Tongue (tissue), 3 donors: ENCODE measurements at places on chromosomes 1 and 21. TPM values are rescaled to one million over a fixed set of nuclear protein-coding genes. Genes with fewer than 3 reads are reported as not detected.

GART gene
- 88.2 TPM for total RNA-seq

DNA sequence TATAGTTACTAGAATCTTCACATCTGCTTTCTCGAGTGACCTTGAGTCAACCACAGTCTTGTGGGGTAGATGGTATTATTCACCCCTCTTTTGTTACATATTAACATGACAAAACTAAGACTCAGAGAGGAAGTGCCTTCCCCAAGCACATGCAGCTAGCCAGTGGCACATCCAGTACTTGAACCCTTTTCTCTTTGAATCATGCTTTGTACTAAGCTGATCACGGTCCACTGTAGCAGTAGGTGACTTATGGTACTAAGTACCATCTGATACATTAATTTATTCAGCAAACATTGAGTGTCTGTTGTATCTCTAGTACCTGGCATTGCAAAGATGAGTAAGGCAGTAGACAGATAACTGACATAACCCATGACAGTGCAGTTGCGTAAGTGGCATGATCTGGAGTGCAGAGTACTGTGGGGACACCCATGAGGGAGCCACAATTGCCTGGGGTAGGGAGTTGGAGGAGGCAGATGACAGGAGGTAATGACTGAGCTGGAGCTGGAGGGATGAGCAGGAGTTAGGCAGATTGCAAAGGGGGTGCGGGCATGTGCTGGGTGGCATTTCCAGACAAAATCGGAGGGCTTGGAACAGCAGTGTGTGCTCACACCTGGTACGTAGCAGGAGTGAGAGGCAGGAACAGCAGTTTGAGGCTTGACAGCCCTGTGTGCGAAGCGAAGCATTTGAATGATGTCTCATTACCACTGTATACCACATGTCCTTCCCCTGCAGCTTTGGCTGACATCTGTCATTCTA lies 29.8 kb downstream of the UCK2 start:
- no peak for DNase-seq

DNA sequence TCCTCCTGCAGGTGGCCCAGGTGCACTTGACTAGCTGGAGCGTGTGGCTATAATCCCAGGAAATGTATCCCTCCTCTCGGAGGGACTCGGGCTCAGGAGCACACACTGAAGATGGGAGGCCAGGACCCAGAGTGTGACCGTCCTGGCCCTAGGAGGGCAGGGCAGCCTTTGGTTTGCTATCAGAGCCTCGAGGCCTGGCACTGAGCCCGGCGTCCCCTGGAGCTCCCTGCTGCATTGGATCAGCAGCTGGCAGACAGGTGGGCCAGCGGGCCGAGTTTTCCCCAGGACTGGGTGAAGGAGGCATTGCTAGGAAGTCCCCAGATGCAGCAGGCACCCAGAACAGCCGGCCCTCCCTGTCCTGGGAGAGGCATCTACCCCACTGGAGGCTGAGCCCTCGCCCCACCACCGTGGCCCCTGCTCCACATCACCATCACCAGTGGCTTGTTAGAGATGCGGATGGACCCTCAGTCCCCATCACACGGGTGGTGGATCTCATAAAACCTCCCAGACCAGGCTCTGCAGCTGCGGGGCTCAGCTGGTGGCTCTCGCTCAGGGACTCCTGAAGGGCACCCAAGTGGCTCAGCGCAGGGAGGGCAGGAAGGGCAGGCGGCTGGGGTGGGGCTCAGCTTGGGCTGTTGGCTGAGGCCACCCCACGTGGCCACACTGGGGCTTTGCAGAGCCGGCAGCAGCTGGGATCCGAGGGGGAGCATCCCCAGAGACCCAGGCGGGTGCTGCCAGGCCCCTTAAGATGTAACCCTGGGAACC lies 32.7 kb upstream of the POFUT2 start:
- peak; percentile 70 for DNase-seq

- no peak for DNase-seq
These were observed 458.3 kb downstream of the MRPL39 start for GRCh38 chr21:25149022-25149421.

DNA sequence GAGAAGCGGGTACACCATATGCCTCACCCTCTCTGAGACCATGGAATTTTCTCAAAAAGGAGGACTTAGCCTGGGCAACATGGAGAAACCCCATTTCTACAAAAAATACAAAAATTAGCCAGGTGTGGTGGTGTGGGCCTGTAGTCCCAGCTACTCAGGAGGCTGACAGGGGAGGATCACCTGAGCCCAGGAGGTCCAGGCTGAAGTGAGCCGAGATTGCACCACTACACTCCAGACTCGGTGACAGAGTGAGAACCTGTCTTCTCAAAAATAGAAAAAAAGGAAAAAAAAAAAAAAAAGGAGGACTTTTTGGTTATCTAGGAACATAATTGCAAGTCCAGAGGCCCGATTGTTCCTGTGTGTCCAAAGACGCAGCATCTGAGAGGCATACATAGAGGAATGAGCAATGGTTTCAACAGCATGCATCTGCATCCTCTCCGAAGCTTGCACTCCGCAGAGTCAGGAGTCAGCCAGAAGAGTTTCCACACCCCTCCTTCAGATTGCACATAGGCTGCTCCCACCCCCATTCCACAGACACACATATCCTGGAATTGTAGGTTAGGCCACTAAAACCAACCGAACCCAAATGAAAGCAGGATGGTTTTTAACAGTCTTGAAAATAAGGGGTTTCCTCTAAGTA lies 2.5 kb upstream of the TBX15 start:
- DNase-seq = no peak

- no peak for DNase-seq
These were observed 64.3 kb upstream of the HOOK1 start for GRCh38 chr1:59750328-59751003.

LCE1A gene
- not detected for total RNA-seq

- DNase-seq = peak; percentile 68
These were observed 330.6 kb downstream of the RPS6KC1 start for GRCh38 chr1:213381572-213382084.

S100A7A gene
- not detected for total RNA-seq

DNA sequence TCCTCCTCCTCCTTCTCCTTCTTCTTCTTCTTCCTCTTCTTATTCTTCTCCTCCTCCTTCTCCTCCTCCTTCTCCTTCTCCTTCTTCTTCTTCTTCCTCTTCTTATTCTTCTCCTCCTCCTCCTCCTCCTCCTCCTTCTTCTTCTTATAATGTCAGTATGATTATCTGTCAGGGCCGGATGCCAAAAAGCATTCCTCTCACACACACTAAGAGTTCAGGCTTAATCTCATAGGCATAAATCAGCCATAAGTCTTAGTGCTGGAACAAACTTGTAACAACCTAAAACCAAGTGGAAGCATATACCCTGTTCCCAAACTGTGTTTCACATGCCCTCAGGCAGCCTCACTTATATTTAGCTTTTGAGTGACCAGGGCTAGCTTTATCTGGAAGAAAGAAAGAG lies 240.3 kb downstream of the LMX1A start:
- no peak for DNase-seq

DNA sequence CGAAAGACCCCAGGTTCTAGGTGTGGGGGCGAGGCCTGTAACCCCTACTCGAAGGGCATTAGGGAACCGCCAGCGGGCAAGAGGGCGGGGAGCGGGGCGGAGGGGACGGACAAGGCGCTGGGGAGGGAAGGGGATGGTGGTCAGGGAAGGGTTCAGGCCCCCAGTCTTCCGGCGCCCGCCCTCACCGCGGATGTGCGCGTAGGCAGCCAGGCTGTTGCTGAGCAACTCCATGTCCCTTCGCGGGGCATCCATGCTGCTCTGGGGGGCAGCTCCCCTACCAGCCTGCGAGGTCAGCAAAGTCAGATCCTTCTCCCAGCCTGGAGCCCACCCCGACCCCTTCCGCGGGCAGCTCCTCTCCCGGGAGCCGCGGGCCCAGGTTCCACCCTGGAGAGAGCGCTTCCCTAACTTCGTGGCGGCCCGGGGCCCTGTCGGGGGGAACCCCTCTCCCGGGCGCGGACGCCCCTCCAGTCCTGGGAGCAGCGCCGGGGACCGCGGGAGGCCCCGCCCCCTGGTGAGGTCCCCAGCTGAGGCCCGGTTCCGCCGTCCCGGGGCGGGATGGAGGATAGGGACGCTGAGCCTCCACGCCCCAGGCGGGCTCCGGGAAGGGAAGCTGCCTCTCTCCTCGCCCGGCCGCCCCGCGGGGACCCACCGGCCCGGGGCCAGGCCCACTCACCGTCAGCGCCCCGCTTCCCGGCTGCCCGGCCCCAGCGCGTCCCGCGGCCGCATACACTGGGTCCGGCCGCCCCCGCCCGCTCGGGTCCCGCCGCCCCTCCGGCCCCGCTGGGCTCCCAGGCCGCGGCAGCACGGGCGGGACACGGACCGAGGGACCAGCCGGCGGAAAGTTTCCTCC lies 434 bp downstream of the EVA1B start:
- DNase-seq = peak; percentile 54

- DNase-seq = no peak
These were observed 174.8 kb downstream of the PLPP3 start for GRCh38 chr1:56404561-56405030.

GRCh38 chr1:6246497-6247467 lies 2.8 kb downstream of the HES3 start:
- peak; percentile 94 for DNase-seq

DNA sequence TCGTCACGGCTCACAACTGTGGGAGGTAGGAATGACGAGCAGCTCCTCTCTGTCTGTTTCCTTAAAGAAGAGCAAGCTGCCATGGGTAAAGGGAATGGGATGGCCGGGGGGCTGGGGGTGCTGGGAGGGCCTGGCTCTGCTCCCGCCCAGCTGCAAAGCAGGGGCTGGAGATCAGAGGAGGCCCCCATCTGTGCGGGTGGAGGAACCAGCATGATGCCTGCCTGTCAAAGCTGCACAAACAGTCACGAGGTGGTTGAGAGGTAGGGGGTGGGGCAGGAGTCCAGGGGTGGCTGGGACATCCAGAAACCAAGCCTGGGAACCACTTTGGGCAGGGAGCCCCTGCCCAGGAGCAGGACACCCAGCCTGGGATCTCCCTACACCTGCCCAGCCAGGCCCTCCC lies 12.6 kb downstream of the SLC41A1 start:
- DNase-seq = no peak

DNA sequence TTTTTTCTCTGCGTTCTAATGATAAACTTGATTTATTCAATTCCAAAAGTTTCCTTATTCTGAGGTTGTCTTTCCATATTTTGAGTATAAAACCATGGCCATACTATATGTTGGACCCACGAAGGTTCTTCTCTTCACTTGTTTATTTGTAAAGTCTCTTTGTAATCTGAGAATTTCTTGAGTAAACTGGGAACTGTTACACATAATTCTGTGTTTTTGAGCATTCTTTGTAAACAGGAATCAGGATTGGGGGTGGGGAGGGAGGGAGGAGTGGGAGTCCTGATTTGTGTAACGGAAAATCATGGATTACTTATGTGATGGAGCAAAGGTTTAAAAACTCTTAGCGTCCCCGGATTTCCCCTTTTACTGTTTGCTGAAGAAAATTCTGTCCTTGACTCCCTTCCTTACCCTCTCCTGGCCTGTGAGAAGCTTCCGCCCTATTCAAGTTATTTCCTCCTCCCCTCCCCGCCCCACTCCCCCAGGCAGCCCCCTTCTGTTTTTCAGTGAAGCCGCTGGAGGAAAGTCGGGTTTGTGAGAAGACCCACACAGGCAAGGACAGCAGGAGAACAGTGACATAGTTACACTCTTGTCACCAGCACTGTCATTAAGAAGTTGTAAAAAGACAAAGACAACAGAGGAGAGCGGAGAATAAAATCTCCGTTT lies 6.4 kb upstream of the NBPF11 start:
- DNase-seq = no peak

GRCh38 chr21:45550522-45551210 lies 8.4 kb upstream of the SLC19A1 start:
- no peak for DNase-seq

DNA sequence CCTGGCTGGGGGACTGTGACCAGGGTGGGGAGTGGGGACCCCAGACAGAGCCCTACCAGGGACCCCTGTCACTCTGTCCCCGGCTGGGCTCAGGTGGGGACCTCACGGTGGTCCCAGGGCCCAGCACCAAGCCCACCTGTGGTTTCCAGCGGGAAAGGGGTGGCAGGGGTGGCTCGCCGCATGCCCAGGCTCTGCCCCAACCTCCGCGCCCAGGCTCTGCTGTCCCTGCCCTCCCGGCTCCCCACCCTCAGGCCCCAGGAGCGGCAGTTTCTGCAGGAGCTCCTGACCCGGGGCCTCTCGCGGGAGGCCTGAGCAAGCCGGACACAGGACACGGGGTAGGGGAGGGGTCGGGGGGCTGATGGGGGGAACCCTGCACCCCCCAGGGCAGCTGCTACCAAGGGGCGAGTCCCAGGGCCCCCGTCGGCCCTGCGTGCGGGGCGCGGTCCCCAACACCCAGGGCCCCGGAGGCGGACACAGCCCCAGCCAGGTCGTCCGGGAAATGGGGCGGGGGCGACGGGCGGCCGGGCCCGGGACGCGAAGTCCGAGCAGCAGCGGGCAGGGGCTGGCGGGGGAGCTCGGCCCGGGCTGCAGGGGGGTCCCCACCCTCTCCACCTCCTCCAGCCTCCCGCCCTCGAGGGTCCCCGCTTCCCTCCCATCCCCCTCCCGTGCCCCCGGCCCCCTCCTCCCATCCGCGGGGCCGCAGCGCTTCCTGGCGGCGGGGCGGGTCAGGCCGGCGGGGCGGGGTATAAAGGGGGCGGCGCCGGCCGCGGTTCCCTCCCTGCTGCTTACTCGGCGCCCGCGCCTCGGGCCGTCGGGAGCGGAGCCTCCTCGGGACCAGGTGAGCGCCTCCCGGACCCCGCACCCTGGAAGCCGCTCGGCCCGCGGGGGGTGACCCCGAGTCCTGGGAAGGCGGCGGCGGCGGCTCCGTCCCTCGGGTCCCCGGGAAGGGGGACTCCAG lies at the start of gene COL6A2:
Gene COL6A2 (plus strand): TSS at position 777 of the 958 bp plus-strand sequence.
- peak; percentile 85 for DNase-seq

- peak; percentile 68 for DNase-seq
These were observed 88.8 kb downstream of the MAST2 start for GRCh38 chr1:45892068-45892785.

DNA sequence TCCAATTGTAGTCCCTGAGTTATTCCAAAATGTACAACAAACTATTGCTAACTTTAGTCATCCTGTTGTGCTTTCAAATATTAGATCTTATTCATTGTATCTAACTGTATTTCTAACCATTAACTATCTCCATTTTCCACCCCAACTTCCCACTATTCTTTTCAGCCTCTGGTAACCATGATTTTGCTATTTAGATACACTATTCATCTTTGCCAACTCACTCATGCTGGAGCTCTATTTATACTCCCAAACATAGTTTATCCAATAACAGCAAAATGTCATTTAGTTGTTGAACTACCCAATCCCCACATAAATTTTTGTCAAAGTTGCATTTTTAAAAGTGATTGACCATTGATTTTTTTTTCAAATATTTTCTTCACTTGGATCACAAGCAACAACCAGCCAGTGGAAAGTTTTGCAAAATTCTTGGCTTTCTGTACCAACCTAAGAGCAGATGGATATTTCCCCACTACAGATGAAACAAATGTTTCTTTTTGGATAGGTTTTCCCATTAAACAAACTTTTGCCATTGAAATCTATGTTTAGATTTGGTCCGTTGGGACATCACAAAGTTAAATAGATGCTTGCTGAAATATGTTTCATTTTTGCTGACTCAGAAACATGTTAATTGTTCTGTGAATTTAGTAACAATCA lies 866.0 kb downstream of the LTN1 start:
- no peak for DNase-seq

GRCh38 chr21:38734646-38735365 lies 70.9 kb upstream of the ETS2 start:
- DNase-seq = no peak
